ENCODE measurements at places on chromosomes 3 and 15.
A peak's percentile ranks its signal among the peaks of the same experiment; 100 is the strongest.

DNA sequence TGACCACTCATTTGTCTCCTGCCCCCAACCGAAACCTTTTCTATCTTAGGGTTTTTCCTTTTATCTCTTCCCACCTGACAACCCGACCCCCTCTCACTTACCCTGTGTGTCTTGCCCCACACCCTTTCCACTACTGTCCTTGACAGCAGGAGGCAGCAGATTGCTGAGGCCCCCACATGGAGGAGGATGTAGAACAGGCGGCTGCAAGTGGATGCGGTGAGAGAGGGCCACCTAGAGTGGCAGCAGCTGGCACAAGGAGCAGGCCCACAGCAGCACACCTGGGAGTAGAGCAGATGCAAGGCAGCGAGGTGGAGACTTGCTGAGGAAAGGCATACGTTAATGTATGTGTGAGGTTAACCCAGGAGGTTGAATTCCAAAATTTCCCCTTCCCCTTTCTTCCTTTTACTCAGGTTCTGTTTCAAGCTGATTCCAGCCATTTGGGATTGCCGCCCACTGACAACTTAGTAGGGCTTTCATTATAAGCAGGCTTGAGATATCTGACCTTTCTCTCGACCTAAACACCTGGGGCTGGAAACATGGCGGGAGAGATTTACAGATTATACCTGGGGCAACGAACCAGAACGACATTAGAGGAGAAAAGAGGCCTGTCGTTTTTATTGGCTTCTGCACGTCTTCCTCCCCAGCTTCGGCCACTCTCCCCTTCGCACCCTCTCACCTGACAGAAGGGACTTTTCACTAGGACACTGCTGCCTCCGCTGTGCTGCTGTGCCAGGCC is 643 bp downstream of the SERINC4 start:
- no peak for DNase-seq

GRCh38 chr3:177437513-177438337 is 240.4 kb upstream of the TBL1XR1 start:
- no peak for DNase-seq

DNA sequence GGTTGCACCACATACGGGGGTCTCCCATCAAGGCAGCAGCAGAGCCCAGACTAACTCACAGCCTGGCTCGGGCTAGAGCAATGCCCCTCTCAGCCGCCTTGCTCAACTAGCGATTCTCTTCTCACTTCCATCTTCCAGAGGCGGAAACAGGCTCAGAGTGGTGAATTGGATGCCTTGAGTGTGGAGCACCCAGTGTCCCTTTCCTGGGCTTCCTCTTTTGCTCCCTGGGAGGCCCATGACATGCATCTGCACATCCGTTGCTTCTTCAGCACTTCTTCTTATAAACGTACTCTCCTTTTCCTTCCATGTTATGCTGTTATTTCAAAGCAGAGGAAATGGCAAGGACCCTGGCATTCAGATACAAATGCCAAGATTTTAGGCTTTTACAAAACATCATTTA is 2.1 kb upstream of the IQSEC1 start:
- peak; percentile 91 for DNase-seq

DNA sequence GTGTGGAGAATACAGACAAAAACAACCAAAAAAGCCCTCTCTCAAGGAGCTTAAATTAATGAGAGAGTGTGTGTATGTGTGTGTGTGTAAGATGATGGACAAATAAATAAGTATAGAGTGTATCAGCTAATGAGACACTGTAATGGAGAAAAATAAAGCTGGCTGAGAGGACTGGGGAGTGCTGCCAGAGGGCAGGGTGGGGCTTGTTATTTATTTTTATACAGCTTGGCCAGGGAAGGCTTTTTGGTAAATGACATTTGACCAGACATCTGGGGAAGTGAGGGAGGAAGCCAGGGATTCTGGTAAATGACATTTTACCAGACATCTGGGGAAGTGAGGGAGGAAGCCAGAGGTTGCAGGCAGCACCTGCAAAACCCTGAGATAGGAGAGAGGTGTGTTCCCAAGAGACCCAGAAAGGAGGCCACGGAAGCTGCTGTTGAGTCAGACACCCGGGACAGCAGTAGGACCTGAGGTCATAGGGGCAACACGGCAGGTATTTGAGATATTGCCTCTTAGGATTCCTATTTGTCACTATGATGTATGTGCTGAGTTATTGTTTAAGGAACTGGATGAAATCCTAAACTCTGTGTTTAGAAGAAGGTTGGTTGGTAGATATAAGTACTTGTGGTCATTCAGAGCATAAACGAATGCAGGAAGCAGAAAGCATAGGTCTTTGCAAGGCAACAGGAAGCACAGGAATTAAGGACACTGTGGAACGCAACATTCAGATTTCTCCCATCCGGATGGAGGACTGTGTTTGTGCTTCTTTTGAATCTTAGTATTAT is 2.7 kb downstream of the SV2B start:
- DNase-seq = no peak

DNA sequence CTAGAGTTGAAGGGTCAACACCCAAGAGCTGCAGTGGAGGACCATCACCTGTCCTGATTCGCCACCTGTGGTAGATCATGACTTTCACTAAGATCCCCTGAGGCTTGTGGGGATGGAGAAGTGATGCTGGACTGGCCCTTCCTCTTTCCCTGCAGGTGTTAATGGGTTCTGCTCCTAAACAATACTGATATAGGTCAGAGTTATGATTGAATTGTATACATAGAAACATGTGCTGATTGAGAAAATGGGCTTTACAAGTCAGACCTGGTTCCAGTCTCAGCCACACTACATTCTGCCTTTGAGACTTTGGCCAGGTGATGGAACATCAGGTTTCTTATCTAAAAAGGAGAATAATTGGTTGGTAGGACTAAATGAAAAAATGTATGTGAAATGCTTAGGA is 418.9 kb upstream of the TPRG1 start:
- no peak for DNase-seq

- peak; percentile 62 for DNase-seq
These were observed 39.7 kb downstream of the SPATA12 start for GRCh38 chr3:57100046-57100695.

- DNase-seq = no peak
These were observed 347.4 kb downstream of the THSD4 start for GRCh38 chr15:71462638-71463037.

GRCh38 chr15:74385733-74386132 is 18.3 kb upstream of the CYP11A1 start:
- no peak for DNase-seq

DNA sequence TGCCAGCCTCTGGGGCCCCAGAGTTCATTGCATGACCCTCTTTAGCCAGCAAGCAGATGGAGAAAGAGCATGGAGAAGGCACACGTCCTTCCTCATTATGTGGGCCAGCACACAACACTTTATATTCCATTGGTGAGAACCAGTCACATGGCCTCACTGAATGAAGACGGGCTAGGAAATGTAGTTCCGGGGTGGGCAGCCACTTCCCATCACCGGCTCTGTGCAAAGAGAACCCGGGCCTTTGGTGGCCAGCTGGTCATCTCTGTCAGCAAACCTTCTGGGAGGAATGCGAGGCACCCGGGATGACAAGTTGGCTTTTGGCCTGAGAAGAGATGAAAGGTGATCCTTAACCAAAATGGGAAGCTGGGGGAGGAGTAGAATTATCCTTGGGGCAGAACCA is 90.2 kb upstream of the VGLL4 start:
- no peak for DNase-seq

DNA sequence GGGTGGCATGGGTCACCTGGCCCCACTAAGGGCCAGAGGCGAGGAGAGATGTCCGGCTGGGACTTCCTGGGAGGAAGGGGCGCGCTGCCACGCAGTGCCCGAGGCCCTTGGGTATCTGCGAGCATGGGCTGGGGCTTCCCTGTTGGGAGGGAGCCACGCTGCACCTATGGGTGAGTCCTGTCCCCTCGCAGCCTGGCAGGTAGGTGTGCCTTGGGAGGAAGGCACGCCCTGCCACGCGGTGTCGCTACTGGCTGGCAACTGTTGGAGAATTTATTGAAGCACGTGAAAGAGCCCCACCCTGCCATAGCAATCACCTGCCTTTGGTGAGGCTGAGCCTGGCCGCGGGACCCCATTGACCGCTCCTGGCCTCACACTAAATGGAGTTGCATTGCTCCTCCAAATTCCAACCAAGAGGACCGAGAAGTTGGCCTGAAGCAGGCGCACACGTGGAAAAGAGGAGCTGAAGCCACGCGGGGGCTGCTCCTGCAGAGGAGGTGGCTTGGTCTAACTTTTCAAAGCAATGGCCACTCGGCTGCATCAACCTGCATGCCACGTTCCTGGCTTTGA is 134.2 kb downstream of the TJP1 start:
- no peak for DNase-seq

- DNase-seq = no peak
These were observed 19.9 kb upstream of the POLR2M start for GRCh38 chr15:57686657-57687056.

GRCh38 chr3:134753999-134754742 is 40.9 kb upstream of the EPHB1 start:
- no peak for DNase-seq

- no peak for DNase-seq
These were observed 31.2 kb downstream of the CHDH start for GRCh38 chr3:53815067-53815466.

DNA sequence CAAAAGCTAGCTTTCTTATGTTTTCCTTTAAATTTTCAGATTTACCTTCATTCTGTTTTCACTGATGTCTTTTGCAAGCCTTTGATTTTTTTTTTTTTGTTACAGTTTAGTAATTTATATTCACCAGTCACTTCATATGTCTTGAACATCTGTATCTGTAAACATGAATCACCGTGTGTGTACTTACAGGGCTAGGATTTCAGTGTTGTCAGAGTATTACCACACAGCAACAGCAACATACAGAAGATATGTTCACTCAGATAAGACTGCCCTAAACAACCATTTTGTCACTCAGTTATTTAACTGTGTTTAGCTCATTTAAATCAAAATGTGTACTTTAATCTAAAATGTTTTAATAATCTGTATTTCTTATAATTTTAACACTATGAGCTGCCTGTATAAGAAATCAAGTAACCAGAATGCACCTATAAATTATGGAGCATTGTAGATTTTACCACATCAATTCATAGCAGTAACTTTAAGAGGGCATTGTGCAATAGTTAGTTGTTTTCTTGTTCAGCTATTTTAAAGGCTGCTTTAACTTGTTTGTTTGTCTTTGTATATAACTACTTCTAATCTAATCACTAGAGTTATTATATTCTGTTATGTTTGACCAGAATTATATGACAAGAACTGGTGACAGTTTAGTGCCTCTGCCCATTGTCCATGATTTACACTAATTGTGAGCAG is 50.4 kb downstream of the GHSR start:
- no peak for DNase-seq

GRCh38 chr3:76552653-76553052 is 487.2 kb upstream of the ROBO2 start:
- peak; percentile 38 for DNase-seq

- DNase-seq = no peak
These were observed 58.6 kb upstream of the SLC6A1 start for GRCh38 chr3:10933805-10934481.

- no peak for DNase-seq
These were observed 43.2 kb downstream of the NBEAL2 start for GRCh38 chr3:47022641-47023071.

GRCh38 chr3:32755761-32756160 is 62.0 kb upstream of the TRIM71 start:
- DNase-seq = no peak

DNA sequence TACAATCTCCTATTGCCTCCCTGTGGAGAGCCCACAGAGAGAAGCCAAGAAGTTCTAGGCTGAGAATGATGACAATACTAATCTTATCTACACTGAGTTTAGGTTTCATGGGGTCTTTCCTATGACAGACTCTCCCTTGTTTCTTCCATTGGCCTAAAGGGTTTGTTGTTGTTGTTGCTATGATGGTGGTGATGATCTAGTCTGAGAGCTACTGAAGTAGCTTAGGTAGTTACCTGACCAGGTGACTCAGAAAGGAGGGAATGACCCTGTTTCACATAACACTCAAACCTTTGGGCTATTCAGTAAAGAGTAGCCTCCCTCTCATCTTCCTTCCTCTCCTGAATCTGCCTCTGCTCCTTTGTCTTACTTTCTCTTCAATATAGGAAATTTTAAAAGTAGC is 170.2 kb downstream of the GMNC start:
- DNase-seq = no peak

GRCh38 chr3:125374501-125374995 is 577 bp downstream of the ZNF148 start:
- no peak for DNase-seq

GRCh38 chr3:38327335-38328009 is 19.1 kb upstream of the XYLB start:
- DNase-seq = peak; percentile 46

DNA sequence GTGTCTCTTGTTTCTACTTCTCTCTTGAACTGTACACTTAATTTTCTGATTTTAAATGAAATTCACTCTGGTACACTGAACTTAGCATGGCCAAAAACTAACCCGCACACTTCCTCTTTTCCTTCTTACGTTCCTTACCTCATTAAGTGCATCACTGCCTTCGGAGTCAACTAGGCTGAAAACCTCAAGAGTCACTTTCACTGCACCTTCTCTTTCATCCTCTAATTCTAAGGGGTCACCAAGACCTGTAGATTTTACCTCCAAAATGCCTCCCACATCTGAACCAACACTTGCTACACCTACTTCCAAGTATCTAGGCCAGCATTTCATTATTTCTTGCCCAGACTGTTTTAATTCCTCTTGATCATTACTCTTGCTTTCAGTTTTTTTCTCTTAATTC is 6.6 kb downstream of the CBLB start:
- peak; percentile 69 for DNase-seq

GRCh38 chr3:127450331-127450730 is 140.2 kb downstream of the TPRA1 start:
- DNase-seq = no peak

DNA sequence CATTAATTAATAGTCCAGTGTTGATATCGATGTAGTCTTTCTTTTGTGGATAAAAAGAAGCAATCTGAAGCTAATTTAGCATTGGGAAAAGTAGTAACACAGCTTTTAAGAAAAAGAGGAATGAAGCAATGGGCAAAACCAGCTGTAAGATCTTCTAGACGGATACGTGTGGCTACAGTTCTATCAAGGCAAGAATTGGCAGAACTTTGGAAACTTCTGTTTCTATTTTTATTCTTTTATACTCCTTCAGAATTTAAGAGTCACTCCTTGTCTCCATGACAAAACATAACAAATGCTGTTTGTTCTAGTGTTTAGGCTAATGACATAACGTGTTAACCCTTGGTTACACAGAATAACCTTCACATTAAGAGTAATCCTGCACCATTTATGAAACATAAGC is 289.2 kb downstream of the ROBO2 start:
- DNase-seq = peak; percentile 63

DNA sequence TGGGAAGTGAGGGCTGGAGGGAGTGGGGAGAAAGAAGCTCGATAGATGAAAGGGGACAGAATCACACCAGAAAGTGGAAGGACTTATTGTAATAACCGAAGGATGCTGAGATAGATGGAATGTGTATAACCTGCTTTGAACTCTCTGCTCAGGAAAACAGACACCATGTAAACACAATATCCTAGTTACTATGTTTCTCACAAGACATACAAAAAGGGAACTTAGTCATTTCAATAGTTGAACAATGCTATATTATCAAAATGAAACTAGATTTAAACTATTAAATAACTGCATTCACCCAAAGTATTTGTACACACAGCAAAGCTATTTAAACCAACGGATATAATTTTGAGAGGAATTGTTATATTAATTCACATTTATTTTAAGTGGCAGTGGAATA is 108.3 kb upstream of the GADL1 start:
- no peak for DNase-seq
